Aorta (tissue), 5 donors: ENCODE measurements at places on chromosomes 16 and 17. TPM values are rescaled to one million over a fixed set of nuclear protein-coding genes. Genes with fewer than 3 reads are reported as not detected.
A peak's percentile ranks its signal among the peaks of the same experiment; 100 is the strongest.

PYDC1 gene
- not detected for total RNA-seq

KRTAP17-1 gene
- total RNA-seq, result not detected

C17orf113 gene
- 0.96 TPM for total RNA-seq

TNFRSF17 gene
- not detected for total RNA-seq

SERPINF2 gene
- 14.9 TPM for total RNA-seq

SEPTIN12 gene
- not detected for total RNA-seq

KRT36 gene
- not detected for total RNA-seq

ALOX15 gene
- total RNA-seq, result not detected

DNA sequence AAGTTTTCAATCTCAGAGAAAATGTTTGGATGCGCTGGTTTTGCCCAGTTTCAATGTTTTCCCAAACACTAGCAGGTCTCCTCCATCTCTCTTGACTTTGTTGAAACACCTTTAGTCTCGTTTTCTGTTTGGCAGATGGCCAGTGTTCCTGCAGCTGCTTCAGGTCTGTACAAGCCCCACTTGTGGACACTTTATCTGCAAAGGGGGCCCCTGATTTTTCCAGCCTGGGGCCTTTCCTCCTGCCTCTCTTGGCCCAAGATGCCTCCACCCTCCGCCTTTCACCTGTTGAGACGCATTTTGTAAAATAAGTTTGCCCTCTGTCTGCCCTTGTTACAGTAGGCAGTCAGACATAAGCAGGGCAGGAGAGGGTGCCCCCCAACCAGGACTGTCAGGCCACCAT is 21.8 kb upstream of the PRM1 start:
- H3K4me3 ChIP-seq, result no peak overlapping the region
- H3K4me1 ChIP-seq, result no peaks in the 10 kb centered on the region
- H3K36me3 ChIP-seq, result no peaks in the 10 kb centered on the region
- no peaks in the 10 kb centered on the region for H3K27me3 ChIP-seq
- DNase-seq, result no peak

DNA sequence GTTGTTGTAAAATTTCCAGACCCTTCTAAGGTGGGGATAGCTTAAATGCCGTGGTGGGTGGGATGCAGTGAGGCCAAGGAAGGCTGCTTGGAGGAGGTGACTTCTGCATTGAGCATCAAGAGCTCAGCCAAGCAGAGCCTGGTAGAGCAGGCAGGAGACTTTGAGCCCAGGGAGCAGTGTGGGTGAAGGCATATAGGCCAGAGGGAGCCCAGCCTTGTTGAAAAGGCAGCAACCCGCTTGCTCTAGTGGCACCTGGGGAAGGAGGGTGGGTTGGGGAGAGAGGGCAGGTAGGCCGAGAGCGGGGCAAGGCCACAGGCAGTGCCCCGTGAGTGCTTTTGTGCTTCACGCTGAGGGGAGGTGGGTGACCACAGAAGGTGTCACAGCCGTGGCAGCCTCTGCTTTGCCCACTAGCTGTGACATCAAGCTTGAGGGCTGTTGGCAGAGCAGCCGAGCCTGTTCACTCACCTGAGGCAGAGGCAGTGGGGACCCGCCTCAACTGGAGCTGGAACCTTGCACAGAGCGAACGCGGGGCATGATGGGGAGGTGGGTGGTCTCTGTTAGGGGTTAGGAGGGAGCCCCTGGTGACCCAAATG is 56.1 kb downstream of the IRF8 start:
- no peak overlapping the region for H3K4me3 ChIP-seq
- H3K4me1 ChIP-seq, result no peaks in the 10 kb centered on the region
- no peak overlapping the region for H3K27ac ChIP-seq
- DNase-seq, result no peak
- H3K36me3 ChIP-seq, result no peaks in the 10 kb centered on the region

DNA sequence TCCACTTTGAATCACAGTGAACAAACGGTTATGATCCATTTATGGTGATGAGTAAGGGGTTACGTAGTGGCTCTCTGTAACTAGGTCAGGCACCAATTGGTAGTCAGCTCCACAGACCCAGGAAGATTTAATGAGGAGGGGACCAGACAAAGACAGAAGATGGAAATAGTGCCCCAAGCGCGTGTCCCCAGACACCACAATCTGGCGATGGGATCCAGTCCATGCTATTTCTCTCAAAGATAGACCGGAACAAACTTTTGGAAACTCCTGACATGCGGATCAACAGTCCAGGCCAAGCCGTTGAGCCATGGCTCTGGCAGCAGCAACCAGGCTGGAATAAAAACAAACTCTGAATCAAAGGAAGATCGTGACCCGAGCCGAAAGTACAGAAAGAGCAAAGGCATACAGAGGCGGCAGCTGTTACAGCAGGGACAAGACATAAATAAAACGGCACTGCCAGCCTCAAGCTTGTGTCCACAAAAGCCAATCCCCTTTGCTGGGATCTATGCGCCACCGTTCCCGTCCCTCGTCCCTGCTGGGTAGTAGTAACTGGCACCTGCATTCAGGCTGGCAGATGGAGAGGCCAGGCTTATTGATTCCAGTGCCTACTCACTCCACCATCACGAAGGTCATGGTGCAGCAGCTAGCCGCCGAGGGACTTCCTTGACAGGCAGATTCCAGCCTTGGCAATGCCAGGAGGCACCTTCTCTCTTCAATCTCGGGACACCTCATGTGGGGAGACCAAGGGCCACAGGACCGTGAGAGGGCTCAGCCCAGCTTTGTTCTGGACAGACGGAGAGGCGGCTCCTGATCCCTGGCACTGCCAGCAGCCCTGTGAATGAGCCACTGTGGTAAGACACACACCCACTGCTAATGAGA is 50.2 kb downstream of the CDH11 start:
- H3K27ac ChIP-seq, result peak overlapping the region; percentile 38
- no peaks in the 10 kb centered on the region for H3K27me3 ChIP-seq
- H3K4me3 ChIP-seq, result peak overlapping the region; percentile 47
- H3K36me3 ChIP-seq, result no peaks in the 10 kb centered on the region
- peaks cover 9% of the 10 kb centered on the region for H3K4me1 ChIP-seq

GRCh38 chr16:81716478-81717225 is 62.4 kb upstream of the PLCG2 start:
- no peaks in the 10 kb centered on the region for H3K36me3 ChIP-seq
- DNase-seq, result no peak
- H3K27ac ChIP-seq, result no peak overlapping the region
- no peaks in the 10 kb centered on the region for H3K4me1 ChIP-seq
- no peak overlapping the region for H3K4me3 ChIP-seq
